Natural killer cell (primary cell): ENCODE measurements at places on chromosomes 3 and 15. TPM values are rescaled to one million over a fixed set of nuclear protein-coding genes. Genes with fewer than 3 reads are reported as not detected.

Gene CADM2
- total RNA-seq = 0.07 TPM

Gene SAMD7
- total RNA-seq = not detected

Gene GRK7
- 0.15 TPM for total RNA-seq

Gene MYZAP
- not detected for total RNA-seq

Gene DNAJA4
- total RNA-seq = 28.8 TPM
